ENCODE measurements at places on chromosomes 13 and 19.

DNA sequence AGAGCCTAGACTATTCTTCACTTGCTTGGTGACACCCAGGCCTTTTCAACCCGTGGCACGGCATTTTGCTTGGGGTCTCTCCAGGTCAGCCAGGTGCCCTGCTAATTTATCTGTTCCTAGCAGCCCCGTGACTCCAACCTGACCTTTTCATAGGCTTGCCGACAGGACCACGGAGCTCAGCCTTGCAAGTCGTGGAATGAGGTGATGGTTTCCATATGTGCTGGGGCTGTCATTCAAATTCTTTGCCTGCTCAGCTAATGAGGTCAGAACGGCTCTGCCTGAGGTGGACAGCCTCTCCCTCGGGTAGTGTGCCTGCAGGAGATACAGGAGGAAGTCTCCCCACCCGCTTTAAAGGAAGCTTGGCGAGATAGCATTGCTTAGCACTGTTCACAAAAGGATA is 61.0 kb downstream of the SHISA2 start:
- no peak for DNase-seq

DNA sequence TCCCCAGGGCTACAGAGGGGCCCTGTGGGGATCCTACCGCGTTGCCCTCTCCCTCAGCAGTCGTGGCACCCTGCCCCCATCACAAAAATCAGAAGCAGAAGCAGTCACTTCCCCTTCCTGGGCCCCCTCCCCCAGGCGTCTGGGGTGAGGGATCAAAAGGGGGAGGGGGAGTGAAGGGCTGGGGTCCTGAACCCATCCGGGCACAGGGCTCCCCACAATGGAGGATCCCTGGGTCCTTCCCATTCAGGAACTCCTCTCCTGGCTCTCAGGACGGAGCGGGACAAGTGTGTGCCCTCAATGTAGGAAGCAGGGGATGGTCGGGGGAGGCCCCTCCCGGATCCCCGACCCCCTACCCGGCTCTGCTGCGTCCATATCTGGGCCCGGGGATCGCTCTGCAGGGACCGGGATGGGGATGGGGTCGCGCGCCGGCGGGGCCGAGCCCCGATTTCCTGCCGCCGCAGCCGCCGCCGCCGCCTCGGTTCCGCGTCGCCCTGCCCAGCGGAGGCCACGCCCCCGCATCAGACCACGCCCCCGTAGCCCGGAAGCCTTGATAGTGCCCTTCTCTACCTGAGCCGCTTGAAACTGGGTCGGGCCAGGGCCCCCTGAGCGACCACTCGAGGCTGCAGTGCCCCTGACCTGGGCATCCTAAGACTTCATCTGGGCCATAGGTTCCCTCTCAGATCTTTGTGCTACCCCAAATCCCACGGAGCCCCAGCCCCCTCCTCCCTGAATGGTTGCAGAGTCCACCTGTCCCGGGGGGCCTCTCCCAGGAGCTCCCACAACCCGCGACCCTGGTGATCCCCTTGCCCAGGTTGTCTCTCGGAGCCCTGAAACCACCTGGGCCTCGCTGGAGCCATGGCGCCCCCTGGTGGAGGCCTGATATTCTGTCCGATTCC is at the start of gene GMIP:
Gene GMIP (minus strand): TSS at position 500 of the 896 bp plus-strand sequence. CDS start 128 bp downstream, at position 372.
- peak; percentile 91 for DNase-seq

GRCh38 chr19:6527893-6528543 is 2.8 kb upstream of the TNFSF9 start:
- DNase-seq = no peak

- no peak for DNase-seq
Observed at GRCh38 chr13:109611912-109612691, 174.3 kb downstream of the IRS2 start.

GRCh38 chr19:39474139-39474620 is 6.5 kb upstream of the TIMM50 start:
- peak; percentile 78 for DNase-seq

DNA sequence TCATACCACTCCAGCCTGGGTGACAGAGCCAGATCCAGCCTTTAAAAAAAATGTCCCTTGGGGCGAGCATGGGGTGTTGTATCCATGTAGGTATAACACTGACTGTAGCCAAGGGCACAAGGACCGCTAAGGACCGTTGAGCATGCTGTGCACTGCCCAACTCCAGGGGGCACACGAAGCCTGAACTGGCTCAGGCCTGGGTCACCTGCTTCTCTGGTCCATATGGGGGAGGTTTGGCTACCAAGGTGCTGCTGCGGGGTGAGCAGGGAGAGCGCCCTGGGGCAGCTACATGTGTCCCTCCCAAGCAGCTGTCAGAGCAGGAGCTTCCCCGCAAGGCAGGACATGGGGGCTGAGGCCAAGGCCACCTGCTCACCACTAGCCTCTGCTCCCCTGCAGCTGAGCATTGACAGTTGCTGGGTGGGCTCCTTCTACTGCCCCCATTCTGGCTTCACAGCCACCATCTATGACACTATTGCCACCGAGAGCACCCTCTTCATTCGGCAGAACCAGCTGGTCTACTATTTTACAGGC is 16.3 kb downstream of the CATSPERG start:
- DNase-seq = no peak

GRCh38 chr19:50030225-50030624 is 4.4 kb downstream of the ZNF473 start:
- no peak for DNase-seq

DNA sequence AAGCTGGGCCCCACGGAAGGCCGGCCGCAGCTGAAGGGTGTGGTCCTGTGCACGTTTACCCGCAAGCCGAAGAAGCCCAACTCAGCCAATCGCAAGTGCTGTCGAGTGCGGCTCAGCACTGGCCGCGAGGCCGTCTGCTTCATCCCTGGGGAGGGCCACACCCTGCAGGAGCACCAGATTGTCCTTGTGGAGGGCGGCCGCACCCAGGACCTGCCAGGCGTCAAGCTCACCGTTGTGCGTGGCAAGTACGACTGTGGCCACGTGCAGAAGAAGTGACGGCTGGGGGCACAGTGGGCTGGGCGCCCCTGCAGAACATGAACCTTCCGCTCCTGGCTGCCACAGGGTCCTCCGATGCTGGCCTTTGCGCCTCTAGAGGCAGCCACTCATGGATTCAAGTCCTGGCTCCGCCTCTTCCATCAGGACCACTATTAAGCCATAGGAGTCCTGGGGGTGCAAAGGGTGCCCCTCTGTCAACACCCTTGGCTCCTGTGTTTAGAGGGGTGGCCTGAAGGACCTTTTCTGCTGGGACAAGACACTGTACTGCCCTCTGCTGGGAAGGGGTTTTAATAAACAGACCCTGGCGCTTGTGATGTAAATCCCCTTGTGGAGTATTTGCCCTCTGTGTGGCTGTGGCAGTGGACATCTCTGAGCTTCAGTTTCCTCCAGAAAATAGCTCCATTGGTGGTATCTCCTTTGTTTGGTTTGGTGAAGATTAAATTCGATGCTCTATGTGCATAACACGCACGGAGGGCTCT is 1.9 kb downstream of the MRPS12 start:
- peak; percentile 58 for DNase-seq

DNA sequence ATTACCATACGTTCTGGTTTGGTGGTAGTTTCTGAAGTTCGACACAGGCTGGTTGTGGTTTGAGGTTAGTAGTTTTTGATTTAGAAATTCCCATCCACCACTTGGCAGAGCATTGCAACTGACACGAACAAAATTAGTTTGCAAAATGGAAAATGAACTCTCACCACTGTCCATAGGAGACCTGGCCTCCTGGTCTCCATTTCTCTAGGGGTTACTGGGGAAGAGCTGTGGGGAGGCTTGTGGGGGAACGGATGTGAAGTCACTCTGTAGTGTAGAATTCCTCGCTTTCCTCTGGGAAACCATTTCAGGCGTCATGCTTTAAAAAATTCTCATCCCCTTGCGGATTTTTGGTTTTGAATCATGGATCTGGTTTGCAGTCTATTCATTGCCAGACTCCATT is 321.5 kb upstream of the MAB21L1 start:
- DNase-seq = no peak

- DNase-seq = no peak
Observed at GRCh38 chr13:30976025-30976424, 43.6 kb downstream of the TEX26 start.

GRCh38 chr13:31998131-31998530 is 33.4 kb upstream of the FRY start:
- no peak for DNase-seq

DNA sequence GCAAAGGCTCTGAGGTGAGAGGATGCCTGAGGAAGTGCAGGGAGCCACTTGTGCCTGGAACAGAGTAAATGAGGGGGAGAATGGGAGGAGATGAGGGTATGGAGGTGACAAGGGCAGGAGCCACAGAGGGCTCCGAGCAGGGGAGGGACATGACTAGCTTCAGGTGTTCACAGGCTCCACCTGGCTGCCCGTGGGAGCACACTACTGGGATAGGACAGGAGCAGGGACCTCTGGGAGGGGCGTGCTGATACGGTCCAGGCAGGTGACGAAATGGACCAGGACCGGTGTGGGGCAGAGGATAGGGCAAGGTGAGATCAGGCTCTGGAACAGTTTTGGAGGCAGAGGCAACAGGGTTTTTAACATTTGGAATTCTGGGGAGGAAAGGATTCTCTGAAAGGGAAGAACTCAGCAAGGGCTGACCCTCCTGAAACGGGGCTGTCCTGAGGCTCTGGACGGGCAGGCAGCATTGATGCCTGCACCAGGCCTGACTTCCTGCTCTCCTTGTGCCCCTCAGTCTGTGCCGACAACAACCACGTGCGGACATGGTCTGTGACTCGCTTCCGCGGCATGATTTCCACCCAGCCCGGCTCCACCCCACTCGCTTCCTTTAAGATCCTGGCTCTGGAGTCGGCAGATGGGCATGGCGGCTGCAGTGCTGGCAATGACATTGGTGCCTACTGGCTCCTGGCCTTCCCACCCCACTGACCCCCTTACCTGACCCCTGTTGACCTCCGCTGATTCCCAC is 11.6 kb downstream of the SHKBP1 start:
- no peak for DNase-seq

DNA sequence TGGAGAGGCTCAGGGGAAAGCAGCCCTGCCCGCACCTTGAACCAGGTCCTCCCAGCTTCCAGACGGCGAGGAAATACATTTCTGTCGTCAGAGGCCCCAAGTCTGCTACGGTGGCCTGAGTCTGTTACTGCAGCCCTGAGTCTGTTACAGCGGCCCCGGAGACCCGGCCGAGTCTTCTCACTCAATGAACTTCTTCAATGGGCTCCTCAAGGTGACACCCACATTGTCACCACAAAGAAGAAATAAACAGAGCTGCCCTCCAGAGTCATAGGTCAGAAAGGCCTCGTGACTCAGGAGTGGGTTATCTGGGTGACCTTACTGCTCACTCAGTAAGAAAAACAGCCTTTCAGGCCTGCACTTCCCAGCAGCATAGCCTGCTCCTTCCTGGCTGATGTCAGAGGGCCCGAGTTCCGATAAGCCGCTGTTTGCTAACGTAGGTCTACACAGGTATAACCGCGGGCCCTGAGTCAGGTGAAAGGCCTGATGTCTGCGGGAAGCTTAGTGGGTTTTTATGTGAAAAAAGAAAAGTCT is 66.9 kb upstream of the TM9SF2 start:
- peak; percentile 86 for DNase-seq

GRCh38 chr13:42990291-42991232 is 1.5 kb downstream of the EPSTI1 start:
- DNase-seq = peak; percentile 58

- no peak for DNase-seq
Observed at GRCh38 chr19:39906820-39907611, 27.4 kb downstream of the FCGBP start.

DNA sequence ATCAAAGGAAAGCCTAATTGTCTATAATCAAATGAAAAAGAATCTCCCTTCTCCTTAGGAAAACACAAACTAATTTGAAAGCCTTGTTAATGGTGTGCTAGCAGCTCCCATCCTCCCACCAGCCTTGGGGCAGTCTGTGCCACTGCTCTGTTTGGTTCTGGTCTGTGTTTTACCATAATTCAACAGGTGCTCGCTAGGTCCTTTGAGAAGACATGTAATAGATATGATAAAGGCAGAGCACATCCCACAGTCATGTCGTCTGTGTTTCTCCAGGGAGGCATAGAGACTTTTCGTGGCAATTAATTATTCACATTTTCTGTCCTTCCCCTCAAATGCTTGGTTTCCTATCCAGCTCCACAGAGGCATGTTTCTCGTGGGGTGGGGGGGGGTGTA is 23.8 kb downstream of the FAM124A start:
- no peak for DNase-seq

DNA sequence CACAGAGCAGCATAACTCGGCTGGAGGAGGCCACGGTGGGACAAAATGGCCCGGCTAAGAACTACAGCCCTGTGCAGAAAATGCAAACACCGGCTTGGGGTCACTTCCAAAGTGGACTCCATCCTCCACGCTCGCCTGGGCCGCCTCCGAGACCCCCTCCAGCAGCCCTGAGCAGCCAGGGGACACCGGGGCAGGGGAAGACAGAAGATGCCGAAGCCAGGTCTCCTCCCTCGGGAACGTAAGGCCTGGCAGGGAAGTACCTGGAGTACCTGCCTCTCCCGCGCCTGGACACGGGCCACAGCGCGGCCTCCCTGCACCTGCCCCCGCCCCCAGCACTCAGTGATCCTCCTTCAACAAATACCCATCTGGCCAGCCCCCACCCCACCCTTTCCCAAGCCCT is 5.0 kb downstream of the LMNB2 start:
- no peak for DNase-seq

DNA sequence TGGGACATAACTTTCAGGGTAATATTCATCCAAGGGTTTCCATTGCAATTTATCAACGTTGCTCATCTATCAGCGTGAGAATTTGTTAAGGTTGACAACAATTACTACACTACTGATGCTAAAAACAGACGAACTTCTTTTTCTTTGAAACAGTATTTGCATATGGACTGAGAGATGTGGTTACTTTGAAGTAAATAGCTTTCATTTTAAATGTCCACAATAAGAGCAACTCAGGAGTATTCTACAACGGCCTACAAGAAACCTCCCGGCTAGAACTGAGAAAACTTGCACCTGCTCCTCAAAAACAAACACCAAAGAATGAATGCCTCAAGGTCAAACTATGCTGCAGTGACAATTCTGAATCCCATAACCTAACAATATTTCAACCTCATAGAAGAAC is 238.4 kb downstream of the IRS2 start:
- DNase-seq = no peak

DNA sequence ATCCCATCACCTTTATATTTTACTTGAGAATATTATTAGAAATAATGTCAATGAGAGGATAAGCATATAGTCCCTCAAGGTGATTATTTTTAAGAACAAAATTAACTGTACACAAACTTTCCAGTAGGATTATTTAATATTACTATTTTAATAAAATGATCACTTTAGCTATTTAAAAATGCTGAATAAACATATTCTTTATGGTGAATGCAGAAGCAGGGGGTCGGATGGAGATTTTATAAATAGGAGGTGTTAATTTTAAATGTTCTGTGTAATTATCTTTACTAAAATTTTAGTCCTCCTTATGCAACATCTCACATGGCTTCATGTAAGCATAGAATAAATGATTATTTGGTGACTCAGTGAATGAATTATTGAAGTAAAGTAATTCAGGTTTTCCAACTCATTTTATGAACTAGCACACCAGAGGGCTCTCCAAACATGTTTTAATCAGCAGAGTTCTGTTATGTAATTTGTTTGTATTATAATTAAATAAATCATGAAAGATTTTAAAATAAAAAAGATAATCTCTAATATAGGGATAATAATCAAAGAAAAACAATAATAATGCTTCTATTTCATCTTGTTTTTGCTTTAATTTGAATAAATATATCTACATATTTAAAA is 1635.2 kb downstream of the EFNB2 start:
- no peak for DNase-seq

GRCh38 chr19:49968279-49968922 is 7.4 kb upstream of the SIGLEC11 start:
- peak; percentile 18 for DNase-seq

- no peak for DNase-seq
Observed at GRCh38 chr19:15863272-15863671, 34.6 kb downstream of the CYP4F2 start.

GRCh38 chr13:95533545-95534160 is 18.9 kb upstream of the CLDN10 start:
- no peak for DNase-seq

GRCh38 chr13:34208336-34208735 is 390.4 kb downstream of the RFC3 start:
- no peak for DNase-seq

Data from CD4-positive, alpha-beta T cell treated with Interleukin-1 beta for 1 hour (primary cell).